ENCODE measurements at places on chromosomes 6 and 20. TPM values are rescaled to one million over a fixed set of nuclear protein-coding genes. Genes with fewer than 3 reads are reported as not detected.

DNA sequence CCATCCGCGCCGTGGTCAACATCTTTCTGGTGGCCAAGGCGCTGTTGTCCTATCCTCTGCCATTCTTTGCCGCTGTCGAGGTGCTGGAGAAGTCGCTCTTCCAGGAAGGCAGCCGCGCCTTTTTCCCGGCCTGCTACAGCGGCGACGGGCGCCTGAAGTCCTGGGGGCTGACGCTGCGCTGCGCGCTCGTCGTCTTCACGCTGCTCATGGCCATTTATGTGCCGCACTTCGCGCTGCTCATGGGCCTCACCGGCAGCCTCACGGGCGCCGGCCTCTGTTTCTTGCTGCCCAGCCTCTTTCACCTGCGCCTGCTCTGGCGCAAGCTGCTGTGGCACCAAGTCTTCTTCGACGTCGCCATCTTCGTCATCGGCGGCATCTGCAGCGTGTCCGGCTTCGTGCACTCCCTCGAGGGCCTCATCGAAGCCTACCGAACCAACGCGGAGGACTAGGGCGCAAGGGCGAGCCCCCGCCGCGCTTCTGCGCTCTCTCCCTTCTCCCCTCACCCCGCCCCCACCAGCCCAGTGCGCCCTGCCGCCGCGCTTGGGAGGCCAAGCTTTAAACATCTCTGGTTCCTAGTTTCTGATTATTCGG is 4.0 kb downstream of the SLC32A1 start:
- DNase-seq: no peak

Gene VSX1
- total RNA-seq: not detected

Gene TRIM40
- not detected for total RNA-seq

DNA sequence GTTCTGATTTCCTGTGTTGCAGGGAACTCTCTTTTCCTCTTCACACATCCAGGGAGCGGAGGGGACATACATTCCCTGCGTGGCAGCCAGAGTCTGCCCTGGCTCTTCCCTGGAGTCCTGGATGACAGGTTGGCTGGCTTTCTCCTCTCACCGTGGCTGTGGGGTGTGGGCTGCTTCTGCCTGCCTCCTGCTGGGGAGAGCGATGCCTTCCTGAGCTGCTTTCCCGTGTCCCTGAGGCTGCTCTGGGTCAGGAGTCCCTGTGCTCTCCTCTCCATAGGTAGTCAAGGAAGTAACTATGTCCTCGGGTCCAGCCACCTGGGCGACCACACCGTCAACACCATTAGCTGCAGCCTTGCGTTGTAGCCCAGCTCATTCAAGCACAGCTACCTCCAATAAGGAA is 451.7 kb downstream of the QKI start:
- no peak for DNase-seq

DNA sequence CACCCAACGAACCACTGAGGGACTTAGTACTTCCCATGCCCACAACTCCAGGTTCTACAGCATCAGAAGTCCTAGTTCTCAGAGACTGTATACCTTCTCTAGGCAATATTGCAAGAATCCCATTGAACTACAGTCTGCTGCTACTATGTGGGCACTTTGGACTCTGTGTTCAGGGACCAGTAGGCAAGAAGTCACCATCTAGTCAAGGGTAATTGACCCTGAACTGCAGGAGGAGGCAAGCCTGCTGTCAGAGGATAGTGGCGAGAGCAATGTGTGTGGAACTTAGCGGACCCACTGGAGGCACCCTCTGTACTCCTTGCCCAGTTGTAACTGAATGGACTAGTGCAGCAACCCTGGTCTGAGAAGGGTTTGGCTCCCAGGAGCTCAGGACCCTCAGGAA is 15.7 kb downstream of the HEBP2 start:
- no peak for DNase-seq

DNA sequence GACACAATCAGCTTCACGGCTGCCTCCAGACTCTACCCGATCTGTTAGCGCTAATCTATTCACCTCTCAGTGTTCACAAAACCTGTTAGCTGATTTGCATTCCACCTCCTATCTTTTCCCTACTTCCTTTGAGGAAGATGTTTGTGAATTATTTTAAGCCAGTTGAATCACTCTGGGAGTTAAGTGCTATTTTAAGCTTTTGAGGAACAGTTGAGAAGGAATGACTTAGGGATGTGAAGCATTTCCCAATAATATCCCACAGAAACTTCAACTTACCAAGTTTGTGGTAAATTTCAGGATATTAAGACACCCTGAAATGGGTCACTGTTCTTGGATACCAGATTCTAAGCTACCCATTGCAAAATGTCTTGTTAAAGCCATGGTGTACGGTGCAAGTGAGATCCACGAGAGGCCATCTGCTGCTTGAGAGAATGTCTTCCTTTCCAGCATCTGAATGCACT is 145.2 kb upstream of the CITED2 start:
- DNase-seq: no peak

Data from type B pancreatic cell (in vitro differentiated cells).